ENCODE measurements at places on chromosomes 2 and 18. TPM values are rescaled to one million over a fixed set of nuclear protein-coding genes. Genes with fewer than 3 reads are reported as not detected.
A peak's percentile ranks its signal among the peaks of the same experiment; 100 is the strongest.

GRCh38 chr2:42101206-42102023, 53.6 kb downstream of the PKDCC start:
- peak; percentile 78 for DNase-seq

DNA sequence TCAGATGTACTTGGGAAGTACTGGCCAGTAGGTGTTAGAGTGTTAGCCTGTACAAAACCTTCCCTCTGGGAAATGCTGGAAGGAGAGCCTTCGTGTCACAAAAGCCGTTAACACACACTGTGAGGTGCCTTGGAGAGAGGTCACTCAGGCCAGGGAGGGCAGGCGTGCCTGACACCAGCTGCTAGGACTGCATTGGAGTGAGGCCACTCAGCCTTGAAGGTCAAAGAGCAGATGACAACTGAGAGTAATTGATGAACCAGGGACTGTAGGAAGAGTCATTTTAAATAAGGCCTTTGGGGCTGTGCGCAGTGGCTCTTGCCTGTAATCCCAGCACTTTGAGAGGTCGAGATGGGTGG, 45.4 kb downstream of the ASAP2 start:
- no peak for DNase-seq

The SCN2A gene
- total RNA-seq: 0.52 TPM

GRCh38 chr2:56871644-56872043, 687.9 kb downstream of the CCDC85A start:
- DNase-seq: no peak

DNA sequence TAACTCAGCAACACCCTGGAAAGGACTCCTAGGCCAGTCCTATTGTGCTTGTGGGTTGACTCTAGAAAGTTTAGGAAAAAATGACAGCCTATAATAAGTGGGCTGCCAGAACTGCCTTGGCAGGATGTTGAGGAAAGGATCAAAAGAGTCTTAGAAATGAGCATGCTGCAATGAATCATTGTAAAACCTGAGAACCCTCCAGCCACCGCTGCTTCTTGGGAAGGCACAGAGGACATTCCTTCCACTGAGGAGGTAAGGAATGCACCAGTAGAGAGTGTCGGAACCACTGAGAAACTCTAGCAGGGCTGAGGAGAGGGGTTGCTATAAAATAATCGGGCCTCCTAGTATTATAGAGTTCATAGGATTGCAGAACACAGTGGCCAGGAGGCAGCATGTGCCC, 146.7 kb upstream of the SMIM21 start:
- DNase-seq: no peak

- no peak for DNase-seq
These were observed 56.1 kb downstream of the LHCGR start for GRCh38 chr2:48699348-48699930.

The AGPS gene
- 62.6 TPM for total RNA-seq

The ALK gene
- total RNA-seq: 0.35 TPM

- DNase-seq: no peak
These were observed 418.6 kb downstream of the TSN start for GRCh38 chr2:122174061-122174460.

The ATP6V1C2 gene
- 0.14 TPM for total RNA-seq

DNA sequence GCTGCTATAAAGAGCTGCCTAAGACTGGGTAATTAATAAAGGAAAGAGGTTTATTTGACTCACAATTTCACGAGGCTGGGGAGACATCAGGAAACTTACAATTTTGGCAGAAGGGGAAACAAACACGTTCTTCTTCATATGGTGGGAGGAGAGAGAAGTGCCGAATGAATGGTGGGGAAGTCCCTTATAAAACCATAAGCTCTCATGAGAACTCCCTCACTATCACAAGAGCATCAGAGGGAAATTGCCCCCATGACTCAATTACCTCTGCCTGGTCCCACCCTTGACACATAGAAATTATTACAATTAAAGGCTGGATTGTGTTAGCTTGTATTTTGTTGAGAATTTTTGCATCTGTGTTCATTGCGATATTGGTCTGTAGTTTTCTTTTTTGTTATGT, 460.5 kb upstream of the RAB6C start:
- no peak for DNase-seq

GRCh38 chr2:166223298-166223697, 95.5 kb upstream of the SCN1A start:
- DNase-seq: no peak

DNA sequence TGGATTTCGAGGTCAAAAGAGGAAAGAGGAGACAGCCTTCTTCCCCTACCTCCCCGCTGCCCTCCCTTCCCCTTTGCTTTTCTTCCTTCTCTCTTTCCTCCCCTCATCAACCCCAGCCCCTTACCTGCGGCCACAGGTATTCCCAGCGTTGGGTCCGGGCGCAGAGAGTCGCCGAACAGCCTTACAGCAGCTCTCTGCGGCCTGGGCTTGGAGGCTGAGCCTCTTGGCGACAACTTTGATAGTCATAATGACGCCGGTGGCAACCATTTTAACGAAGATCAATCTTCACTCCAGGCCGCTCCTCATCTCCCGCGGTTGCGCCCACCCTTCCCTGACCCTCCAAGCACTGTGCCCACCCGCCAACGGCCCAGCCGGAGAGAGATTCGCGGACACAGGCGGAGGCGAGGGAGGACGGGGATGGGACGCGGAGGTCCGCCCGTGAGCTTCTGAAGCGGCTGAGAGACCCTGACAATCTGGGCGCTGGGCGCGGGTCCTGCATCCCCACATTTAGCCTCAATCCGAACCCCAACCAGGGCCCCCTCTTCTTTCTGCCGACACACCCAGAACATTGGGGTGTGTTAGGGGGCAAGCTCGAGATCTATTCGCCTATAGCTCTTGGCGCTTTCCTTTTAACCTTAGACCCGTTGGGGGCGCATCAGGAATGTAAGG, 1.5 kb upstream of the EVX2 start:
- DNase-seq: peak; percentile 68

GRCh38 chr18:63025251-63026090, 294.1 kb downstream of the BCL2 start:
- DNase-seq: peak; percentile 82

DNA sequence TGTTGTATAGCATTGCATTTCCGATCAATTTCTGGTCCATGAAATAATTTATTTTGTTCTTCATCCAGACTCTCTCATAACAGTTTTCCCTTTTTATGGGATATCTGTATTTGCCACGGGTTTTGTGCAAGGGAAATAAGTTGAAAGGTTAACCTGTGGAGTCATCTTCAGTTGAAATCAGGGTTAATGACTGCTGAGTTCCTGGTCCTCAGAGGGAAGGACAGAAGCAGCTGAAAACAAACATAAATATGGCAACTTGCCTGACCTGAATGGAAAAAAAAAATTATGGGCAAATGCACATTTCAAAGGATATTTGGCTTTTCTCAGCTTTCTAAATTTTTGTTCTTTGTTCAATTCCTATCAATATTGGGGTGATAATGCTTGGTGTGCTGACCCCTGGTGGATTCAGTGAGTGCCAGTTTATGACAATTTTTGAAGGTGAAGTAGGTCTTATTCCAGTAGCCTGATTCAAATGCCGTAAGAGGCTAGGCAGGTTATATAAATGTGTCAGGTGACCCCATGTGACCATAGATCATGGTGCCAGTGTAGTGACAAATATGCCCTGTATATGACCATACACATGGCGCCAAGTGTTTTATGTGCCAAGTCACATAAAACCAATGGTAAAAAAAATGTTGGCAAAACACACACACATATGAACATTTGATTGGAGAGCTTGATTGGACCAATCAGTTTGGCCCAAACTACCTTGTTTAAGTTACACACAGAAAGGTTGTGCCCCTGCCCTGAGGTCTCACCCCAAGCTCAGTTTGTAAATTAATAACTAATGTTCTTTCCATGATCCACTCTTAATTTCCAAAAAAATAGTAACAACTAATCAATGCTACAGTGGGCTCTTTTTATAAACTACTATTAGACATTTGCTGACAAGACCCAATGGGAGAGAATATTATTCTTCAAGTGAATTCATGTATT, 47.6 kb upstream of the FAM124B start:
- DNase-seq: peak; percentile 51

The VWA3B gene
- not detected for total RNA-seq

- no peak for DNase-seq
These were observed 35.1 kb upstream of the KYNU start for GRCh38 chr2:142842369-142842768.

DNA sequence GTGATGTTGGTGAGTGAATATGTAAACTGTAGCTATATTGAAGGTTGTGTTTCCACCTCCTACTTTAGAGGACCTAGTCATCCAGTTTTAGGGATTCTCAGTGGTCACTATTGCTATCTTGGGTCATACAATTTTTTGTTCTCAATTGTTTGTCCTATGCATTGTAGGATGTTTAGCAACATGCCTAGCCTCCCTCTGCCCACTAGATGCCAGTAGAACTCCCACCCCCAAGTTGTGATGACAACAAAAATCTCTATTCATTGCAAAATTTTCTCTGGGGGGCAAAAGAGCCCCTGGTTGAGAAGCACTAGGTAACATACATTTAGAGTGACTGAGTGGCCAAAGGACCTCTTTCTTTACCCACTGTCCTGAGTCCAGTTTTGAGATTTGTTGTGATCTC, 87.3 kb downstream of the LRRTM4 start:
- DNase-seq: peak; percentile 26

The OSBPL1A gene
- 71.4 TPM for total RNA-seq

DNA sequence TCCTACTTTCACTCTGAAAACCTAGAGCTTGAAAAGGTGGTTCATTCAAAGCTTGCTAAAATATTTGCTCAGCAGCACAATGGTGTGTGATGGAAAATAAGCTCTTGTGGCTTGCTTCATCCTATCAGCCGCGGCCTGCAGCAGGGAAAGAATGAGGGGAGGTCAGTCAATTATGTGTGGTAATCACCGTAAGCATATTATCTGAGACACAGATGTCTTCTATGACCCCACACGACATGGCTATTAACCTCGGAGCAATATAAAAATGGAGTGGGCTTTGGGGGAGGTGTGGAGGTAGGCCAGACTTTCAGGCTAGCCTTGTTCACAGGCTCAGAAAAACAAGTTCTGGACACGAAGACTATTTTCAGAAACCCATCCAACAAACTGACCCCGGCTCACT, 98.4 kb upstream of the SIX3 start:
- no peak for DNase-seq

The CDH2 gene
- total RNA-seq: 36.9 TPM

The RSAD2 gene
- total RNA-seq: 0.10 TPM

DNA sequence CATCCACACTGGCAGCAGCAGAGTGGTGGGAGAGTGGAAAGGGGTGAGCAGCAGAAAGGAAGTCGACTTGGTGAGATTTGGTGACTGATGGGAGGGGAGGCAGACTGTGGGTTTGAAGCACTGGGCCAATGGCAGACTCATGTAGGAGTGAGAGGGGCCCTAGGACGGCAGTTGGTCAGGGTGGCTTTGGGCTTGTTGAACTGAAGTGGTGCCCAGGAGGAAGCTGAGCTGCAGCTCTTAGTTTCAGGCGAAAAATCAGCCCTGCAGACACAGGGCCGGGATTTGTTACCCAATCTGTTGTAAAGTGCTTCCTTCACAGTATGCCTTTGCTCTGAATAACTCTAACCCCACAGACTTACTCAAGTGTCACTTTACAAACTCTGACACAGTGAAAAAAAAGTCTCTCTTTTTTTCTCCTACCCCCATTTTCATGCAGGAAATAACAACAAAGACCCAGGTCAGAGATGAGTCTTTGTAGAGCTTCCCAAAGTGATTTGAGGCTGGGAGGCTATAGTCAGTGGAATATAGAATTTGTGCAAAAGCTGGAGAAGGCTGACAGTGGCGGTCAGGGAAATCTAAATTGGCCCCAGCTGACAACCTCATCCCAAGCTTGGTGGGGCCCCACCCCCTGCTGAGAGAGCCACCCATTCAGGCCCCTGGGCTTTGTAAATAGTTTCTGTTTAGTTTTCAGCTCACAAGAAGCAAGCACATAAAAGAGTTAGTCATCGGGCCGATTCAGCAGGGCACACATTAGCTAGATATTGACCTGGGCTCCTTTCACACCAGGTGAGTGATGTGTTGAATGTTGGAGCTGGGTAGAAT, 226.9 kb downstream of the VAPA start:
- peak; percentile 21 for DNase-seq

GRCh38 chr2:63121055-63121834, 70.6 kb downstream of the OTX1 start:
- peak; percentile 68 for DNase-seq

The ELOA2 gene
- not detected for total RNA-seq

Measured in GM23338 (cell line).